Fibroblast of skin of right quadriceps (primary cell): ENCODE measurements at places on chromosomes 12 and 14.

DNA sequence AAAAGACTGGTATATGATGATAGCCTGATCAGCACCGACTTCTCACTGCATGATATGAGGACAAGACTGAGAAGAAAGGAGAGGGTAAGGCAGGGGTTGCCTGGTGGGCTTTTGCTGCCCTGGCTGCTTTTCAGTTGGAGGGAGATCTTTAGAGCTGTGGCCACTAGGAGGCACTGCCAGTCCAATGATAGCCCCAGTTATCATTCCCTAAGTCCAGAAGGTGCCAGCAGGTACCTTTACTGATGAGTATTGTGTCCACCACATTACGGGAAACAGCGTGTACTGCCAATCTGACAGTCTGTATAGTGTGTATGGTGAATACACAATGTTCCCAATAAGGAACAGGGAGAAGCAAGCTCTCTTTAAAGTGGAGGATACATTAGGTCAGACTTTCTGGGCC lies 55.8 kb upstream of the CCDC175 start:
- no peak for DNase-seq

- peak; percentile 47 for DNase-seq
These were observed 78.7 kb downstream of the TXNDC16 start for GRCh38 chr14:52473557-52473956.

DNA sequence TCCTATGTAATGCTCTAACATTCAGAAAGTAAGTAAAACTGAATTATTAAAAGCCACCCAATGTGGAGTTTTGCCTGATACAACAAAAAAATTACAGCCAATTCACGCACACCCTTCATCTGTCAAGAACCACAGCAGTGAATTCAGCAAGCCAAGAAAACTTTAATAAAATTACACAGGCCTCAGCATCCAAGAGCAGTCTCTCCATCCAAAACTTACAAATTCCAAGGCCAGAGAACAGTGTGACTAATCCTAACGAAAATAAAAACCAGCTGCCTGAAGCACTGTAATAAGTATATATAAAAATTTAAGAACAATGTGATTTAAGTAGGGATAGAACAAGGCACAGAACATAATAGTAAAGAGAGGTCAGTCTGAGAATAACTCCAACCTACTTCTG lies 54.2 kb downstream of the SIX6 start:
- peak; percentile 76 for DNase-seq

- no peak for DNase-seq
These were observed 7.1 kb downstream of the NT5DC3 start for GRCh38 chr12:103833891-103834290.

DNA sequence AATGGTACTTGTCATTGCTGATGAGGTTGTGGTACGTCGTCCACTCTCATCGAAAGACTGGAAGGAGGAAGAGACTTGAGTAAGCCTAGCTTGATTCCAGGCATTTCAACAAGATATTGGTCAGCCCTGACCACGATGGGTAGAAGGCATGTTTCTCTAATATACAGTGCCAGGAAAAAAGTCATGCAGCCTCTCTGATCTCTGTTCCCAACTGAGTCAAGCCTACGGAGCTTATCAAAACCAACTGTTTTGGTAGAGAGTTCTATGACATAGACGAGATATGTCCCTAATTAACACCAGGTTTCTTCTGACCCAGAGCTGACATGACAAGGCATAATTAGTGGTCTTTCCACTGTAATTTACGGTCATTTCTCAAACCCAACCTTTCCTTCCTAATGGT lies 58.5 kb downstream of the NIN start:
- DNase-seq, result peak; percentile 85

DNA sequence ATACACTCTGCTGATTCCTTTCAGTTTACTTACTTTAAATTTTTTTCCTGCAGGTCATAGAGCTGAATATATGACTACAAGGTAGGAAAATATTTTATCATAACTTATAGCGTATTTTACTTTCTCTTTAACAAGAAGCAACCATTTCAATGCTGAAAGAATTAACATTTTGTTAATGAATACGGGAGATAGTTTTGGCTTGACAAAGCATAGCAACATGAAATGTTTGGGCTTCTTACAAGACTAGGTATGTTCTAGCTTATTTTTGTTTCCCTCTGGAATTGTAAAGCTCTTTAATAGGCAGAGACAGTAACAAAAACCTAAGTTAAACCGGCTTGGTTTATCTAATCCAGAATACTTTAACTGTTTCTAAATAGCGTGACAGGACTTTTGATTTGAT lies 135.2 kb downstream of the KICS2 start:
- no peak for DNase-seq

GRCh38 chr14:59239022-59239421 lies 50.6 kb downstream of the DAAM1 start:
- no peak for DNase-seq

GRCh38 chr12:10153271-10154144 lies 18.4 kb downstream of the OLR1 start:
- DNase-seq, result peak; percentile 71

DNA sequence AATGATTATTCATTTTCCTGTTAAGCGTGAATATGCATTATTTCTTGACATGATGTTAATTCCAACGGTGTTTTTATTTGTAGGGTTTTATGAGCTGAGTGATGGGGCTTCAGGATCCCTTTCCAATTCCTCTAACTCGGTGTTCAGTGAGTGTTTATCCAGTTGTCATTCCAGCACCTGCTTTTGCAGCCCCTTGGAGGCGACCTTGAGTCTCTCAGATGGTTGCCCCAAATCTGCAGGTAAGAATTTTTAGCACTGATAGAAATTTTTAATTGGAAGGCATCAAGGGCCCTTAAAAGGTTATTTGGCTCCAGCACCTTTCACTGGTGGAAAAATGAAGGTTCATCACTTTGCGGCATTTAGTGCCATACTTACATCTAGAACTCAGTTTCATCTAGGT lies 3.7 kb downstream of the DACT1 start:
- no peak for DNase-seq
